ENCODE measurements at places on chromosomes 6 and 20.

- DNase-seq: no peak
Measured at GRCh38 chr6:142444376-142444775, 142.6 kb downstream of the ADGRG6 start.

GRCh38 chr6:154371281-154371680 is 14.7 kb upstream of the IPCEF1 start:
- no peak for DNase-seq

DNA sequence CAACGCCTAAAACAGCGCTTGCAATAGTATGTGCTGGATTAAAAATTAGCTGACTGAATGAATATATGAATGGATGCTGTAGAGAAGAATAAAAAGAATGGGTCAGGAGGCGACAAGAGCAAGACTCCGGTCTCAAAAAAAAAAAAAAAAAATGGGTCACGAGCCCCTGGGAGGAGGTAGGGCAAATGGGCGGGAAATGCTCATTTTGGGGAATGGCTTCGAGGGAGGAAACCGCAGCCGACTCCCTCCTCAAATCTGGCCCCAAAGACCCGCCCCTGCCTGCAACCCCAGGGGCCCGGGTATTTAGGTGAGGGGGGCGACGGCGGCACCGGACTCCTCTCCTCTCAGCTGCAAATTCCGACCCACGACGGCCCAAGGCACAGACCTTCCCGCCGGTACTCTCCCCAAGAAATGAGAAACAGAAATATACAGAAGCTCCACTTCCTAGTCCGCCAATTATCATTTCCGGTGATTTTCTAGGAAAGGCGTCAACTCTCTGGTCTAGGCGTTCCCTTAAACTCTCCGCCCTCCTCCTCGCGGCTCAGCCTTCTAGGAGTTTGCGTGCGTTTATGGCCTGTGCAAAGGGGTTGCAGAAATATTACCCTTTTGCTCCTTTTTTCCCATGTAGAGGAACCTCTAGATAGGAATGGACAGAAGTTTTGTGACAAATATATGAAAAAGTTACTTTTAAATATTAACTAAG is at the start of gene ZNF311:
TSS of gene ZNF311 (minus strand) at position 133 of the 703 bp plus-strand sequence. CDS start 1,361 bp downstream, outside the sequence.
- DNase-seq: no peak

GRCh38 chr6:69594405-69594804 is 202.4 kb downstream of the LMBRD1 start:
- DNase-seq: no peak

DNA sequence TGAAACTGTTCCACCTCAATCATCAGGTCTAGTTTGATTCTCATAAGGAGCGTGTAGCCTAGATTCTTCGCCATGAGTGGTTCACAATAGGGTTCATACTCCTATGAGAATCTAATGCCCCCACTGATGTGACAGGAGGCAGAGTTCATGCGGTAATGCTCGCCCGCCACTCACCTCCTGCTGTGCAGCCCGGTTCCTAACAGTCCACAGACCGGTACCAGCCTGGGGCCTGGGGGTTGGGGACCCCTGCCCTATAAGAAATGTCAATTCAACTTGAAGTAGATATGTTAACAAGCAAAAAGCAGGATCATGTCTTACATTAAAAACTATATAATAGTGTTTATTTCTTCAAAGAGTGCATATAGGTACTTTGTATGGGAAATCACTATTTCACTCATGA is 216.5 kb downstream of the COL19A1 start:
- DNase-seq: no peak

DNA sequence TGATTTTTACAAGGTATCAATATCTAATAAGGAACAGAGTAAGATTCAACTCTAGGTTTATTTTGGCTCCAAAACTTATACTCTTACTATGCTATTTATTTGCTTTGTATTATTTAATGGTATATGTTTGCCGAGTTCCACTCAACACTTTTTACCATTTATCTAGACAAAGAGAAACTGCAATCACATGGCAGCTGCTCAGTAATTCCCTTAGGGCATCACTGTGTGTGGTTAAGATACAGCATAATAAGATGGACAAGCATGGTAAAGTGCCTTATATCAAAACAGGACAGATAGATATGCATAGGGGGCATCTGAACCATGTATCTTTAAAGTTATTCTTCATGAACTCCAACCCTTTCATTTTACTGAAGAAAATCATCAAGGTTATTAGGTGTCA is 483.0 kb upstream of the ID4 start:
- no peak for DNase-seq

GRCh38 chr6:142867355-142867801 is 77.6 kb downstream of the HIVEP2 start:
- DNase-seq: no peak

DNA sequence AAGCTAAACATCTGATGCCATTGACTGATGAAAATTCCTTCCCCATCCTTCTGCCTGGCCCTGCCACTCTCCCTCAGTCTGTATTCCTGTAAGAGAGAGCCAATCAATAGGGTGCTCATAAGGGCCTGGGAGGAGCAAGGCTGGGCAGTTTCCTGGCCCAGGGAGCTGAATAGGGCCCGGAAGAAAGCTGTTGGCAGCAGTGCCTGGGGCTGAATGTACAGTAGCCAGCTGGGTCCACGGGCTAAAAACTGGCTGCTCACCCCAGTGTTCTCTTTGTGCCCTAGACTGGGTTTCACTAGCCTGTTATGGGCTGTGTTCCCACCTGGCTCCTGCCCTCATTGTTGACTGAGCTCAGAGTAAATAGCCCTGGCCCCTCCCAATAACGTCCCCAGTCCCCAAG is 1.7 kb upstream of the WFDC2 start:
- DNase-seq: peak; percentile 37

GRCh38 chr6:44154067-44154466 is 4.6 kb upstream of the CAPN11 start:
- no peak for DNase-seq

DNA sequence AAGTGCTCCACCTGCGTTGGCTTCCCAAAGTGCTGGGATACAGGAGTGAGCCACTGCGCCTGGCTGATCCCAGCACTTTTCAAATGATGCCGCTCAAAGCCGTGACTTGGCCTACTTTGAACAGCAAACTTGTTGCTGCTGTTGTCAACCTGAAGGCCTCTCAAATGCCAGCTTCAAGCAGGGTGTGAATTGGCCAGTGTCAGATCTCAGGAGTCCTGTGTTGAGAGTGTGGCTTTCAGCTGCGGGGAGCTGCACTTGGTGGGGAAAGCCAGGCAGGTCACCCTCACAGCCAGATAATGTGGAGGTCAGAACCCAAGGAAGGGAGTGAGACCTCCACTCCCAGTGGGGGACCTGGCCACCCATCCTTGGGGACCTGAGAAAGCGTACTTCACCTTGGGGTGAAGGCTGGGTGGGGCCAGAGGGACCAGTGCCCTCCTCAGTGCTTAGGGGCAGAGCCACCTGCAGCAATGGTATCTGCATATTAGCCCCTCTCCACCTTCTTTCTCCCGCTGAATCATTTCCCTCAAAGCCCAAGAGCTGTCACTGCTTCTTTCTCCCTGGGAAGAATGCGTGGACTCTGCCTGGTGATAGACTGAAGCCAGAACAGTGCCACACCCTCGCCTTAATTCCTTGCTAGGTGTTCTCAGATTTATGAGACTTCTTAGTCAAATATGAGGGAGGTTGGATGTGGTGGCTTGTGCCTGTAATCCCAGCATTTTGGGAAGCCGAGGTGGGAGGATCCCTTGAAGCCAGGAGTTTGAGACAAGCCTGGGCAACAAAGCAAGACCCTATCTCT is 19.1 kb upstream of the PANK2 start:
- DNase-seq: no peak

Data from hypothalamus (tissue), 51 donors.